ENCODE measurements at places on chromosomes 1 and 21.
A peak's percentile ranks its signal among the peaks of the same experiment; 100 is the strongest.

DNA sequence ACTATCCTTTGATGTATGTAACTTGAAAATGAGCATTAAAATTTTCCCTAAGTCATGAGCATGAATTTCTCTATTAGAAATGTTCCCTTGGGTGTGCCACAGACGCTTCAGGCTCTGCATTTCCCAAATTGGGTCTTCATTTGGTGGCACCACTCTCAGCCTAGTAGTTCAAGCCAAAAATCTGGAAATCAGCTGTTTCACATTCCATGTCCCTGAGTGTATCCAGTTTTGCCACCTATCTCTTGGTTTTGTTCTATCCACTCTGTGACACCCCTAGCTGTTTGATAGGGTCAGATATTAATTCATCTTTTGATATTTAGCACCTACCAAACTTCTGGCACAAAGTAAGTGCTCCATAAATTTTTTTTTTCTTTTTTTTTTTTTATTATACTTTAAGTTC lies 89.5 kb upstream of the DPH5 start:
- DNase-seq = no peak

DNA sequence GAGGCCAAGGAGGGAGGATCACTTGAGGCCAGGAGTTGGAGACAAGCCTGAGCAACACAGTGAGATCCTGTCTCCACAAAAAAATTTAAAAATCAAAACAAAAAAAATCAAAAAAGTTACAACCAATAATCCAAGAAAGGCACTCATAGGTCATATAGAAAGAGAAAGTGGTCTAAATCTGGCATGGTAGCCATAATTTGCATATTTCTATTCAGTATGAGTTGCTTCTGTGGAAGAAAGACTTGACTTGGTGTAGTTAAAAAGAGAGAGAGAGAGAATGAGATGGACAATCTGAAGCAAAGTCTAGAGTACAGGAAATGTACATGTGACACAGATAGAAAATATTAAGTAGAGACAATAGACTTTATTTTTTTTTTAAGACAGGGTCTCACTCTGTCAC lies 22.5 kb downstream of the JMJD4 start:
- no peak for DNase-seq

DNA sequence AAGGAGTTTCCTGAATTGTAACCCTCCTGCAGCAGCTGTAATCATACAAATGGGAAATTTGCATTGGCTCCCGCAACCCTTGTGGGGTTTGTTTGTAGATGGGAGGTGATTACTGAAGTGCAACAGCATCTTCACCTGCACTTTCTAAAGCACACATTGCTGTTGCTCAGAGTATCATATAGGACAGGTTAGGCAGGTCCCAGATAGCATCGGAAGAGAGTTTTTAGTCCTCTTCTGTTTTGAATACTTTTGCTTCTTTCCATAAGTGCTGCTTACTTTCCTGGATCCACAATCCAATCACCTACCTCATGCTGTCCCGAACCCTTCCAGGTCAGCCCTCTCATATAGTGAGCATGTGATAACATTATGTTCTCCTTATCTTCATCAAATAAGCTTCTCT lies 300.4 kb downstream of the PTPRC start:
- DNase-seq = no peak

DNA sequence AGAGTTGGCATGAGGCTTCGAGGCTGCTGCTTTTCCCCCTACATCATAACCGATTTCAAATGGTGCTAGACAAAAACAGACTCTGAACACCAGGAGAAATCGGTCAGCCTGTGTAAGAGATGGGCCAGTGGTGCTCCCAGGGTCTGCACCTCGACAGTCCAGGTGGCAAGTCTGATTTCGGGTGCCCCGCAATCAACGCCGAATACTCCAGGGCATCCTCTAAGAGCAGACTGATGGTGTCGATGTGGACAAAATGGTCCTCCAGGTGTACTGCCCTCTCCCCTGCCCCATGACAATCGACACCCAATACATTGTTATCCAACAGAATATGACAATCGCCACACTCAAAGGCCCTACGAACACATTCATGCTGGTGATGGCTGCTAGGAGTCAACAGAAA lies 50.0 kb downstream of the CD46 start:
- no peak for DNase-seq

DNA sequence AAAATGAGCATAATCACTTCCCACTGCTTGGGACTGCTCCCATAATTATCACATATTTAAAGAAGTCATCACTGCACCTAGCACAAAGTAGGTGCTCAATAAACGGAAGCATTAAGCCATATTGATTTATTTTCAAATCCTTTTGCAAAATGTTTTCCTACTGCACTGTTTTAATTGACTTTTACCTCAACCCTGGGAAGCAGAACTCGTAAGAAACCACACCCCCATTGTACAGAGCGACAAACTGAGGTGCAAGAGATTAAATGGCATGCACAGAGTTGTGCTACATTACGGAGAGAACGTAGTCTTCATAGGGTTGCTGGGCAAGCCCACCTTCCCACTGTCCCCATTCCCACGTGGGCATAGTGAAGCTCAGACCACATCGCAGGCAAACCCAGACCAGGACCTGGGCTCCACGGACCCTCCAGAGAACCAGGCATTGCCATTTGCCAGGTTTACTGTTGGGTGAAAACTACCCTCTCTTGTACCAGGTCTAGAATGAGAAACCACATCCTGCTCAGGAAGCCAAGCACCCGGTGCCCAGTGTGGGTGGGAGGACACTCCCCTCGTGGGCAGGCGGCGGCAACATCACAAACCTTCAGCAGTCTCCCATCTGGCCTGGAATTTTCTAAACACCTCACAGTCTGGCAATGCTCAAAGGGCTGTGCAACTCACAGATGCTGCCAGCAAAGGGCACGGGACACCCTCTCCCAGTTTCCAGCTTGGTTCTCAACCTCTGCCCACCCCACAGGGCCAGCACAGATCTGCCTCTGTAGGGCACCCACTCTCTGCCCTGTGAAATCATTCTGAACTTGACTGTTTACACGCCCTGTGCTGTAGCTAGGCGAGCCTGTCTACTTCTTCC lies 8.2 kb downstream of the IFFO2 start:
- peak; percentile 67 for DNase-seq

DNA sequence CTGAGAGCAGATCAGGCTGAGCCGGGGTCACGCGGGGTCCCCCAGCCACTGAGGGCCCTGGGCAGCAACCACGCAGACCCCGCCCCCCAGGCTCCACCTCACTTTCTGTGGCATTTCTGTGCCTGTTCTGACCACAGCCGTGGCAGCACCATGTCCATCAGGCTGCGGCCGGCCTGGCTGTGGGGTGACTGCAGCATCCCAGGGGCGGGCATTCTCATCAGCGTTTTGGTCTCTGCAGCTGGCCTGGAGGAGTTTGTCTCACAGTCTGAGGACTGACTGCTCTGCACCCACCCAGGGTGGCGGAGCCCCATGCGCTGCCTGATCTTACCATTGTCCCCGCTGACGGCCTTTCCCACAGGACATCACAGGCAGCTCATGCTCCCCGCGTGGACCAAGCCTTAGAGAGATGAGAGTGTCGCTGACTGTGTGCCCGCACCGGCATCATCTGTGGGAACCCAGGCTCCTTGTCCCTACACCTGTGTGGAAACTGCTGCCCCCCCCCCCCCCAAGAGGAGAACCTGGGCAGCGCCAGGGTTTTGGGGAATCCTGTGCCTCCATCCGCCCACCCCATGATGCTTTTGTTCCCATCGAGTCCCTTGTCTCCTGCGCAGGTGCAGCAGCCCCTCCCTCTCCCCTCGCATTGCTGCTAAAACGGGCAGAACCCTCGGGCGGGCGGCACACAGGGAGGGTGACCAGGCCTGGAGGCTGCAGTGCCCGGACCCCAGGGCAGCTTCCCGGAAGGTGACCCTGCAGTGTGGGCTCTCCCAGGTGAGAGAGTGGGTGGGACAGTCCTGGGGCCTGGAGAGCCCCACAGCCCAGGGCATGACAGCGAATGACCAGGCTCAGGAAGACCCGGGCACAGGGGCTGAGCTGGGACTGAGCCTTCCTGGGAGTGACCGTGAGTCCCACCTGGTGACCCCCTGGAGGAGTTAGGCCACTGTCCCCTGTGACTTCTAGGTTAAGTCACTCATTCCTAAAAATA lies 1.8 kb downstream of the KRTAP10-1 start:
- DNase-seq = peak; percentile 44

DNA sequence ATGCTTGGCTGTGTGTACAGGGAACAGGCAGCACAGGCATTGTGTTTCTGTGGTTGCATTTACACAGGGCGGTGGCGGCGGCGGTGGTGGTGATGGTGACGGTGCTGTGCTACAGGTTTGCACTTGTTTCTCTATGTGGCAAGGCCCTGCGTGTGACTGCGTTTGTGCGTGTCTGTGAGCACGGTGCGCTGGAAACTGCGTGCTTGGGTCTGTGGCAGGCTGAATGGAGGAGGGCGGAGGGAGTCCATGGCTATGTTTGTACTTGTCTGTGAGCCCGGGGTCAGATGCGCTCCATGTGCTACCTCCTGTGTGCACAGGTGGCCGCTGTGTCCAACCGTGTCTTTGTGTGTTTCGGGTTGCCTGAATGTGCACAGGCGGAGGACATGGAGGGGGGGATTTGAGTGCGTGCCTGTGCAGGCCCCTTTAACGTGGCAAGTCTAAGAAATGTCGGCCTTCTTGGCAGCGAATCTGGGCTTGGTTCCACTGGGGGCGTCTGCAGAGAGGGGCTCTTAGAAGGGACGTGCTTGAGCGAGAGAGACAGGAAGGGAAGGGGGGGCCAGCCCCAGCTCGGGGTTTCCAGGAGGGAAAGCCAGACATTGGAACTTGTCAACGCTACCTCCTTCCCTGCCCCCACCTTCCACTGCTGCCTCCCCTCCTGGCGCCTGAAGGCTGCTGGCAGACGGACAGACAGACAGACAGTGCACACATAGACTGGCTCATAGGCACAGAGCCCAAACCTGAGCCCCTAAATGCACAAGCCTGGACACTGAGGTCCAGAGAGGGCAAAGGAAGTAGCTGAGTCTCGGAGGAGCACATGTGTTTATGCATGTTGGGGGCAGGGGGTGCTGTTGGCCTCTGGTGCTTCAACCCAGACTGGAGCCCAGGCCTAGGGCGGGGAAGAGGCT lies 32.7 kb upstream of the WASF2 start:
- DNase-seq = no peak

GRCh38 chr1:118977600-118977999 lies 10.5 kb downstream of the TBX15 start:
- DNase-seq = no peak

DNA sequence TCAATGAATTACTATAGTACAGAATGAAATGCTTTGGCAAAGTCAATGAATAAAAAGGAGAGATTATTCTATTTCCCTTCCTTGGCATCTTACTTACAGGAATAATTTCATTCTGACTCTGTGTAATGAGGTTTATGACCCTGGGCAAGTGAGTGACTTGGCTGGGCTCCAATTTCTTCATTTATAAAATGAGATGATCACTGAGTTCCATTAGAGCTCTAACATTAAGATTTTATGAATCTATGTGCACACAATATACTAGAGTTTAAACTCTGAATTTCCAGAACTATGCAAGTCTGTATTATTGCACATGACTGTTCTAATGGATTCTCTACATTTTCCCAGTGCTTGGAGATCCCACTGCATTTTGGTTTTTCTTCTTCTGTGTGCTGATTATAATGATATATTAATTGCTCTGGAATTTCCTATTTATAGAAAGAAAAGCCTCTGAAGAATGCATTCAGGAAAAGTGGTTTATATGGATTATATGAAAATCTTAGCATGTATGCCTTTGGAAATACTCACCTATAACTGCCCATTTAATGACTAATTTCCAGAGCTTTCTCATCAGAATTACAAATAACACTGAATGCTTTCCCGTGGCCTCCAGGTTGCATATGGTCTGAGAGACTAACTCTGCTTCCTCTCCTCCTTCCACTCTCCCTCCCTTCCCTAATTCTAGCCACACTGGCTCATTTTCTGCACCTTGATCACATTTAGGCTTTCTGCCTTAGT lies 97.4 kb upstream of the CHRM3 start:
- DNase-seq = no peak

DNA sequence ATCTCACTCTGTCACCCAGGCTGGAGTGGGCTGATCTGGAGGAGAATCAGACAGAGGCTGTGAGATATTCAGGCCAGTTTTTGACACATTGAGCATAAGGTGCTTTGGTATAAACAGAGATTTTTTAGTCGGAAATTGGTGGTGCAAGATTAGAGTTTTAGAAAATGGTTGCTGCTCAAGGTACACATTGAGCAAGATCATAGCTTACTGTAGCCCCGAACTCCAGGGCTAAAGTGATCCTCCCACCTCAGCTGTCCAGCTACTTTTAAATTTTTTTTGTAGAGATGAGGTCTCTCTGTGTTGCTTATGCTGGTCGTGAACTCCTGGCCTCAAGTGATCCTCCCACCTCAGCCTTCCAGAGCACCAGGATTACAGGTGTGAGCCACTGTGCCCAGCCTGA lies 43.9 kb upstream of the USP1 start:
- no peak for DNase-seq

DNA sequence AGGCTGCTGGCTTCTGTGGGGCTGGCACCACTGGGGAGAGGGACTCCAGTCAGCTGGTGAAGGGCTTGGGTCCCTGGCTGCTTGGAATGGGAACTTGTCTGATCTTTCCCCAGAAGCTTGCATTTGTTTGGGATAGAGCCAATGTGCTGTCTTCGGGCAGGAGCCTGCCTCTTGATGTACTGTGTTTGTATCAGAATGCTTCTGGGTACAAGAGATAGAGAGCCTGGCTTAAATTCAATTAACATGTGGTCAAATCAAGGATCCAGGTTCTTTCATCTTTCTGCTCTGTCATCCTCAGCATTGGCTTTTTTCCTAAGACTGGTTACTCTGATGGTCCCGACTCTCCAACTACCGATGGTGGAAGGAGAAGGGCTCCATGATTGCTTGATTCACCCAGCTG lies 16.0 kb upstream of the PROK1 start:
- no peak for DNase-seq

DNA sequence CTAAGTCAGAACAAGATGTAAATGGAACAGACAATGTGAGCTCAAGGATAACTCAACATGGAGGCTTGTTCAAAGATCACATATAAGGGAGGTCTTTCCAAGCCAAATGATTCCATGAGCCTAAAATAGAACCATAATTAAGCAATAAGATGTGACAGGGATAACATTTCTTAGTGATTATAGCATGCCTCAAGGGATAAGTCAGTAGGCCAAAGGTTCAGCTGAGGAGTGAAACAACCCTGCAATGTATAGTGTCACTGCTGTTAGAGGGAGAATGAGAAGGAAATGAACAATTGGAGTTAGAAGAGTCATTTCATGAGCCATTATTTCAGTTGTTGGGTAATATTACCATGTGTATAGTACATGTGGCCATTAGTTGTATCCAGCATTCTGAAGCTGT lies 25.0 kb downstream of the GORAB start:
- no peak for DNase-seq
